ENCODE measurements at places on chromosomes 11 and 22.

DNA sequence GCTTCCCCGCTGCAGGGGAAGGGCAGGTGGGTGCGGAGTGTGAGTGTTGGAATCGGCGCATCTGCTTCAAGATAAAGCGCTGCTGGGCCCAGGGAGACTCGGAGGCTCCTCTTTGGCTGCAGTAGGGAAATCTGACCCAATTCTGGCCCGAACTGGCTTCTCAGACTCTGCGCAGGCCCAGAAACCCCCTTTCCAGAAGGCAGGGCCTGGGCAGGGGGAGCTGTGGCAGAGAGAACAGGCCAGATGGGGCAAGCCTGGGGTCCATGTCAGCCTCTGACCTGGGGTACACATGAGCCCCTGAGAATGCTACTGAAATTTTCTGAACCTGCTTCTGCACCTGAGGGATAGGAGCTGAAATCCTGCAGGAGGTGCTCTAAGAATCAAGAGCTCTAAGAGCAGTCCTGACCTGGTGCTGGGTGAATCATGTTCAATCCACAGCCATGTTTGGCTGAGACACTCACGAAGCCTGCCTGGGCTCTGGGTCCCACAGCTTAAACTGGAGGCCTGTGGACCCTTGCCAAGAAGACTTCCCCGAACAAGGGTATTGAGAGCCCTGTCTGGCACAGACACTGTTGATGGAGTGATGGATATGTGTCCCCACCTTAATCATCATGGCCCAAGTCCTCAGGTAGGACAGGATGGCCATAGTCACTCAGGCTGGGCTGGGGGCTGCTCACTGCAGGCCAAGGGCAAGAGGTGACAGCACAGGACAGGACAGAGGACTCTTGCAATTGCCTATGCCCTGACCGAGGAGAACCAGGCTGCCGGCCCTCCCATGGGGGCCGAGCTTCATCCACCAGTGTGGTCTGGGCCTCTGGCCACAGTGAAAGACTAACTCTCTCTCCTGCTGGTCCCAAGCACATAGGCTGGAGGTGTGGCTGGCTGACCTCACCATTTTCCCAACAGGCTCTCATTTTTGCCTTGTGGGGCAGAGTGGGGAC, 6.9 kb downstream of the RAB3IL1 start:
- no peak for DNase-seq

- DNase-seq, result peak; percentile 70
Observed at GRCh38 chr22:36435516-36436415, 45.7 kb downstream of the TXN2 start.

GRCh38 chr22:35432228-35432905, 32.4 kb downstream of the MCM5 start:
- DNase-seq, result no peak

GRCh38 chr11:77791301-77791700, 29.2 kb downstream of the RSF1 start:
- DNase-seq, result no peak

DNA sequence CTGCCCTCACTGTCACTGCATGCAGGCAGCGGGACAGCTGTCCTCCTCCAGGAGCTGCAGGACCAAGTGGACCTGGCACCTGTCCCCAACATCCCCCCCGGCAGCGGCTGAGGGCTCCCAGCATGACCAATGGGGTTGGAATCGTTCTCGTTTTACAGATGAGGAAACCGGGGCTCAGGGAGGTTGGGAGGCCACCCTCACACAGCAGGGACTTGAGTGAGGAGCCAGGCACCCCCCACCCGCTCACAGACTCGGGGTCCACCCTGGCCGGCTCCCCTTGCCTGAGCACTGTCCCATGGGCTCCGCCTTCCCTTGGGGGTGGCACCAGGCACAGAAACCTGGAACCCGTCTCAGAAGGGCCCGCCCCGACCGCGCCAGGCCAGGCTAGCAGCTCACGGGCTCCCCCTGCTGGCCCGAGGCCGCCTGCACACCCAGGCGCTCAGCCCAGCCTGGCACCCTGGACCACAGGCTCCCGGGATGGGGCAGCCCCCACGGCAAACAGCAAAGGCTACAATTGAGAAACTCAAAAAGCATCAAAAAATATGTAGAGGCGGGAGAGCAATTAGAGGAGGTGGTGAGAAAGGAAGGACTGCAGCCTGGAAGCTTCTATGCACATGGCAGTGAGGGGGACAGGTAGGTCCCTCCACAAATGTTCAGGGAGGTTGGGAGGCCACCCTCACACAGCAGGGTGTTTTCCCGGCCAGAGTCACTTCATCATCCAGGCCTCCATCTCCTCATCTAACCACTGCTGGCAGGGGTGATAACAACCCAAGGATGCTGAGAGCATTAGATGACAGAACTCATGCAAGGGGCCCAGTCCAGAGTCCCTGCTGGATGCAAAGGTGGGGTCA, 12.8 kb downstream of the MACROD1 start:
- peak; percentile 98 for DNase-seq

GRCh38 chr11:94546162-94546470, 2.4 kb downstream of the FUT4 start:
- no peak for DNase-seq

DNA sequence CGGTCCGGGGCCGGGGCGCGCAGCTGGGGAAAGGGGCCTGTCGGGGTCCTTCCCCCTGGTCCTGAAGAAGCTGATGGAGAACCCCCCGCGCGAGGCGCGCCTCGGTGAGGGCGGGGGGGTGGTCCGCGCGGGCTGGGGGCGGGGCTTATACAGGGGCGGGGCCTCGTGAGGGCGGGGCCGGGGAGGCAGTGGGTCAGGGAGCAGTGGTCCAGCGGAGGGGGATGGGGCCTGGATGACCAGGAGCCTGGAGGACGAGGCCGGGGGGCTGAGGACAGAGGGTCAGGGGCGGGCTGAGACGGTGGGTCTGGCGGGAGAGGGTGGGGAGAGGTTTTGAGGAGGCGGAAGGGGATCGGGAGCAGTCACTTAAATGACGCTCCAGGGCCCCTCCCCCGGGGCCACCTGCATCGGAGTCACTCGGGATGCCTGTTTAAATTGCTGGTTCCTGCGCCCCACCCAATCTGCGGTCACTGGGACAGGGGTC, 396 bp downstream of the TEF start:
- DNase-seq, result peak; percentile 95

DNA sequence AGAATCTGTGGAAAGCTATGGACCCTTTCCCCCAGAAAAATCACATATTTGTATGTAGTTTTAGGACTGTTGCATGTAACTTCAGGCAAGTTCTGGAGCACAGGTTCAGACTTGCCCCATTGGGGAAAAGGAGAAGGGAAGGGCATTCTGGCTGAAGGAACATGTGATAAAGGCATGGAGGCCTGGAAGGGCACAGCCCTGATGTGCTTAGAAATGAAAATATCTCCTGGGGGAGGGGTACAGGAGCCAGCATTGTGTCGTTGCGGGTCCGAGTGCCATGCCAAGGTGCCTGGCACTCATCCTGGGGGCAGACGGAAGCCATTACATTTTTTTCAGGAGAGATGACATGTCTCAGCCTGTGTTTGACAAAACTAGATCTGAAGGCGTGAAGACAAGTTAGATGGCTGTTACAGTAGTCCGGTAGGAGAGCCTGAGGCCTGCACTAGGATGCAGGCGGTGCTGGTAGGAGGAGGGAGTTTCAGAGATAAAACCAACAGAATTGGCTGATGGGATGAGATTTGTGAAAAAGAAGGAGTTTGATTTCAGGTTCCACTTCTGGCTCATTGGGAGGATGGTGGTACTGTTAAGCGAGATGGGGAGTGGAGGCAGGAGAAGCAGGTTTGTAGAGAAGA, 96.9 kb downstream of the TEAD1 start:
- DNase-seq, result no peak

- no peak for DNase-seq
Observed at GRCh38 chr11:70463478-70464255, 65.3 kb downstream of the CTTN start.
